Stimulated activated naive CD4-positive, alpha-beta T cell treated with Interleukin-2 at 50 U/mL for 16 hours (primary cell): ENCODE measurements at places on chromosomes 6 and 20.

DNA sequence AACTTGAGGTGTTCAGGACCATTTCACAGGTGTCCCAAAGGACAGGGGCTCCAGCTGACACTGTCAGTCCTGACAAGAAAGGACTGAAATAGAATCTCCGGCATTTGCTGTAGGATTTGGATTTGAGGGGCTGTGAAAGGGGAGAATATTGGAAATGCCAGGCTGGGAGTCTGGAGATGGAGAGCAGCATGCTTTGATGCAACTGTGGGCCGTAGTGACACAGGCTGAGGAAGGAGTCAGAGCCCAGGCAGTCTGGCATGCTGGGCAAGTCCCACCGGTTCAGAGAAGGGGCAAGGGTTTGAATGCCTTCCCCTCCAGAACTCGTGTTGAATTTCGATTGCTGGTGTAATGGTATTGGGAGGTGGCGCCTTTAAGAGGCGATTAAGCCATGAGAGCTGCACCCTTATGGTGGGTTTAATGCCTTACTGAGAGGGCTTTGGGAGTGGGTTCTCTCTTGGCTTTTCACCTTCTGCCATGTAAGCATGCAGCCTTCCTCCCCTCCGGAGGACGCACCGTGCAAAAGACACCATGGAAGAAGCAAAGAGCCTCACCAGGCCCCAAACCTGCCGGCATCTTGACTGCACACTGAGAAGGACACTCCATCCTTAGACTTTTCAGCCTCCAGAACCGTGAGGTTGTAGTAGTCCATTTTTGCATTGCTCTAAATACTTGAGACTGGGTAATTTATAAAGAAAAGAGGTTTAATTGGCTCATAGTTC is 9.4 kb upstream of the PYGB start:
- DNase-seq: no peak

DNA sequence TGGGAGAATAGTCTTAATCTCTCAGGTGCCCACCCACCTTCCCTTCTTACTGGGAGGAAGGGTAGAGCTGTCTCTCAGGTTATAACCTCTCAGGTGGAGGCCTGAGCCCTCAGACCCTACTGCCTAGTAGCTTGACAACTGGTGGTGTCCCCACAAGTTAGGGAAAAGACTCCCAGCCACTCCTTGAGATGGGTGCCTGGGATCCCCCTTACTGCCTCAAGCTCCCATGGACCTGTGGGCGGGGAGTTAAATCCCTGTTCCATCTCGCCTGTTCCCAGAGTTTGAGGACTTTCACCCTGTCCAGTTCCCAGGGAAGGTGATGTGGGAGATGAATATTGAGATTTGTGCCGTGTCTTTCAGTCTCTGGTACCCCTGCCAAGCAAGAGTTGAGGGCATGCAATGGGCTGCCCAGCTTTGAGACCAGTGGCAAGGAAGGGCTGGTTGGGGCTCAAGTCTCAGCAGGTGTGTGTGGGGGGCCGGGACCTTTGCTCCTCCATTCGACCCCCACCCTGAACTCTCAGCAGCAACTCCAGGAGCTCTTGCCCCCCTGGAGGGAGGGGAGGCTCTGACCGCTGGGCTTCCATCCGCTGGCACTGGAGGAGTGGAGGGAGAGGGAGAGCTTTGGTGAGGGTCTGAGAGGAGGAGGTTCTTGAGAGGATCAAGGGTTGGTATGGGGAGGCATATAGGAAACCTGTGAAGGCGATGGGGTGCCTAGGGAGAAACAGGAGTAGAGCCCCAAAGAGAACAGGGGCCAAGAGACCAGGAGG is 1.1 kb upstream of the PBX2 start:
- DNase-seq: no peak

DNA sequence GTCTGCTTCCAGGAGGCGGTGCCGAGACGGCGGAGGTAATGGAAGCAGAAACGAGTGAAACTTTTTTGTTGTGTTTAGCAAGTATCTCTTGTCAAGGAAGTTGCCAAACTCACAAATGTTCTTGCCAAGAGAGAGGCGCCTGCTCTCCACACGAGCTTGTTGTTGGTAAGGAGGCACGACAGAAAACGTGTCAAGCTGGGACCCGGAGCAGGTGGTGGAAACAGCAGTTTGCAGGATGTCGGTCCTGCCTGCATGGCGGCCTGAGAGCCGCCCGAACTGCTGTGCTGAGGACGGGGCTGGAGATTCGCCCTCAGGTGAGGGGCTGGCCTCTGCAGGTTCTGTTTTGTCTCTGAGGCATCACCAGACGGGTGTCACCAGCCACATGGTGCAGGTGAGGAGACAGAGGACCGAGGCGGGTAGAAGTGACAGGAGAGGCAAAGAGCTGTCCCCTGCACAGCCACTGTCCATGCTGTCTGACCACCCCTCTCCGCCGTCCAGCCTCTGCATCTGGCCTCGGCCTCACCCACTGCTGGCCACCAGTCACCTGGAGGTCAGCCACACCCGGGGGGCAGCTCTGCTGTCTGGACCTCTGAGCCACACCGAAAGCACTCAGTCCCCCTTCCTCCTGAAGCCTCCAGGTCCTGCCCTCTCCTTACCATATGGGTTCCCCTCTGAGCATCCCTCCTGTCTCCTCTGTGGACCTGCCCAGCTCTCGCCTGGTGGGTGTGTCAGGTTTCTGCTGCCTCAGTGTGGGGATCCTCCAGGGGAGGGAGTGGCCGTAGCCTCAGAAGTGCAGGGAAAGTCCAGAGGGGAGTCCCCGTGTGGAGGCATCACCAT is 261.5 kb downstream of the TAF4 start:
- no peak for DNase-seq

DNA sequence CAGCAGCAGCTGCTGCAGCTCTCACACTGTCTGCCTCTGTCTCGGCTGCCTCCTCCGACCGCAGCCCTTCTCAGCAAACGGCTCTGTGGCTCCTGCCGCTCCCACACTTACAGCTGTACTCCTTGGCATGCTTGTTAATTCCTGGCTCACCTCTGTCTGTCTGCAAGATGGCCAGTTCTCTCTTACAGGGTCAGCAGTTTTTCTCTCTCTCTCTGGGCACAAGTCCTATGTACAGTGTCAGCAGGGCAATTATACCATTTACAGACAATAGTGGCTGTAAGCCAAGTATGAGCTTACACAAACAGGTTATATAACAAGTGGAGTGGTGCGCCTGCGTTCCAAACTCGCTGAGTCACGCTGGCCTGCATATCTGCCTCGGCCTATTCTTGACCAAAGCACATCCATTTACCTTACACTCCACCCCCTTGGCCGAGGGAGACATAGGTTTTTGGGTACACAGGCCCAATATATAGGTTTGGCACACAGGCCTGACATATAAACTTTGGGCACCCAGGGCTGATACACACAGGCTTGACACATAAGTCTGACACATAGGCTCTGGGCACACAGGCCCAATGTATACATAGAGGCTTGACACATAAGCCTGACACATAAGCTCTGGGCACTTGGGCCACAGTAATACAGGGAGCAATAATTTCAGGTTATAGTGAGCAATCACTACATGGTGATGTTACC is 4.4 kb downstream of the ZKSCAN3 start:
- no peak for DNase-seq

- DNase-seq: no peak
Measured at GRCh38 chr20:8213831-8214587, 81.9 kb downstream of the PLCB1 start.

DNA sequence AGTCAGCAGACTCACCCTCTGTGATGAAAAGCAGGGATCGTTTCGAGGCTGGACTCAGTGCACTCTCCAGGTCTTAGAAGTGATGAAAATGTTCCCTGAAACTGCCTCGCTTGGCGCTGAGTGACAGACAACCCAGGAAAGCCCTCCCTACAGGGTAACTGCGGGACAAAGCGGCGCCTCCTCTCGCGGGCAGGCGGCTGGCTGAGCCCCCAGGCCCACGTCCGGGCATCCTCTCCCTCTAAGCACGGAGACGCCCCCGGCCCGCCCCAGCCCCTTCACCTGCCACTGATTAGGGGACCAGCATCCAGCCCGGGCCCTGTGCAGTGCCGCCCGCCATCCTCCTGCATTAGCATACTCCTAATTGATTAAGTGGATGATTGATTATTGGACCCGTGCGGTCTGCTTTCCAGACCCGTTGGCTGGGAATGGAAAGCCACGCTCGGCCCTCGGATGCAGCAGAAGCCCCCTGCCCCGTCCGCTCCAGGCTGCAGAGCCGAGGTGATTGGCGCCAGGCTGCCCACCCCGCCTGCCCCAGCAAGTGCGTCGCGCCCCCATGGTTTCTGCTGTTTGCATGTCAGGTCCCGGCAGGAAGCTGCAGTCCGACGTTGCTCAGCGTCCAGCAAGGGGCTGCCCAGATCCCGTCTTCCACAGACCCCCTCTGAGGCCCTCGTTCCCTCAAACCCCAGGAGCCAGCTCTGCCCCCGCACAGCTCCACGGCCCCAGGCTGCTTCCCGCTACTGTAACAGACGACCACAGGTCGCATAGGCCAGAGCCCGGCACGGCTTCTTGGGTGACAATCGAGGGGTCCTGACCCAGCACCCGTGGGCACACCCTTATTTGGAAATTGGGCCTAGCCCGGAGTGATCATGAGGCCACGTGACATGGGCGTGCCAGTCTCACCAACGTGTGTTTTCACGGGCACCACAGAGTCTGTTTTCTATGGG is 131.6 kb downstream of the DLL1 start:
- DNase-seq: no peak

- DNase-seq: no peak
Measured at GRCh38 chr6:125190667-125191066, 37.1 kb downstream of the TPD52L1 start.

- DNase-seq: no peak
Measured at GRCh38 chr20:50395251-50395729, 114.9 kb upstream of the PTPN1 start.

DNA sequence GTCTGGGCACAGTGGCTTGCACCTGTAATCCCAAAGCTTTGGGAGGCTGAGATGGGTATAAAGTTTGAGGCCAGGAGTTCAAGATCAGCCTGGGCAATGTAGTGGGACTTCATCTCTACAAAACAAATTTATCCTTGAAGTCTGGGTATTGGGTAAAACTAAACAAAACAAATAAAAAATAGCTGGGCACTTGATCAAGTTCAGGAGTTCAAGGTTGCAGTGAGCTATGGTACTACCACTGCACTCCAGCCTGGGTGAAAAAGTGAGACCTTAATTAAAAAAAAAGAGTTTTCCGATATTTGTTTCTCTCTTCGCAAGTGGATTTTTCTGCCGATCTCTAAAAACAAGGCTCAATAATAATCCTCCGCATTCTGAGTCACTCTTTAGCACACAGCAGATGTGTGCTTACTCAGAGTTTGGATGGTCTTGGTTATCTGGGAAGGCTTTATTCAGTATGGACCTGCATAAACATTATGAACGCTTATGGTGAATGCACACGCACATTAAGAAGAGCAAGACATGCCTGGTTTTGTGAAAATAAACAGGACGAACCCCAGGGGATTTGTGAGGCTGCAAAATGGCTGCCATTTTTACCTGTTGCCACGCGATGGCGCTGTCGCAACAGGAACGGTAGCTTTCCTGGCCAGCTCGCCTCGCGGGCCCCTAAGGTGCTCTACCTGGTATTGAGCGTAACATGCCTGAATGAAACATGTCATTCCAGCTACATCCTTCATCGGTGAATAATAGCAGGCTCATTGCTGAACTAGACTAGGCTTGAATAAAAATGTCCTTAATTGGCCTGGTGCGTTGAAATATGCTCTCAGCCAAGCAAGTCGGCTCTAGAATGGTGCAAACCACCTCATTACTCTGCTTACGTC is 6.0 kb downstream of the OPN5 start:
- DNase-seq: no peak

- DNase-seq: no peak
Measured at GRCh38 chr6:32885698-32886286, 31.8 kb downstream of the PSMB9 start.

GRCh38 chr6:32692019-32692418 is 25.6 kb upstream of the HLA-DQB1 start:
- peak; percentile 28 for DNase-seq

DNA sequence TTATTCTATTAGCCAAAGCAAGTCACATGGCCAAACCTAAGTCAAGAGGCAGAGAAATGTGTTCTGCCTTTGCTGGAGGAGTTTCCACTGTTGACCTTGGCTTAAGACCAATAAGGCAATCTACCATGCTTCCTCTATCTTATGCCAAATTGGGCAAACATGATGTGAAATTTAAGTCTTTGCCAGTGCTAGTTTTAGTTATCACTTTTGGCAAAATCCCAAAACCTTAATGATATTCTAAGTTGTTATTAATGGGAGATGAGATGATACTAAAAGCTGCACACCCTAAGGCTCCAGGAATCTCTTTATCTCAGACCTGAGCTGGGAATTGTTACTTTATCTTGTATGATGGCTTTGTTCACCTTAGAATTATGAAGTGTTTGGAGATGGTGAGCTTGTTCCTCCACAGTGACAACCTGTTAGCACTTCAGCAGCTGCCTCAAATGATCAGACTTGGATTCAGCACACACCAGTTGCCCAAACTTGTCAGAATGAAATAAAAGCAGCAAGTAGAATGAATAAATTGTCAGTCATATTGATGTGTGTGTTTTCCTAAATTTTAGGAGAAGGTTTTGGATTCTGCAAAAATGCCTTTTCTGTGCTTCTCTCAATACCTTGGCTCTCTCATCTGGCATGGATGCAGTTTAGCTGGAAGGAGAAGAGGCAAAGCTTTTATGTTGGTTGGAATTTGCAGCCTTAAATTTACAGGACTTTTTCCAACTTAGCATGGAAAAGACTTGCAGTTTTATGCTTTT is 49.3 kb downstream of the RIN2 start:
- DNase-seq: no peak

GRCh38 chr20:54059691-54060364 is 10.6 kb downstream of the BCAS1 start:
- DNase-seq: no peak

GRCh38 chr6:158869826-158870648 is 50.9 kb upstream of the EZR start:
- DNase-seq: peak; percentile 96

GRCh38 chr6:157283900-157284737 is 39.2 kb downstream of the TMEM242 start:
- DNase-seq: no peak

DNA sequence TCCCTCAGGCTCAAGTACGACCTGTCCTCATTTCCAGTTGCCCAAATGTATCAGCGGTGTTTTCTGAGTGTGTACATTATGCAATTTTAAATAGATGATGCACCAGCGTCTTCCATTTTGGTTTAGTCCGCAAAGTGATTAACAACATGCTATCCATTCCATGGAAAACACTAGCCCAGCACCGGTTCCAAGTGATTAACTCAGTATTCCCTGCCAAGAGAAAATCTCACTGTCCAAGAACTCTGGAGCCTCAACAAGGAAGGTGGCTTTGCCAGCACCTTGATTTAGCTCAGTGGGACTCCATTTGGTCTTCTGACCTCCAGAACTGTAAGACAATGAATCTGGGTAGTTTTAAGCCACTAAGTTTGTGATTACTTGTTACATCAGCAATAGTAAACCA is 107.2 kb downstream of the FOXC1 start:
- no peak for DNase-seq

DNA sequence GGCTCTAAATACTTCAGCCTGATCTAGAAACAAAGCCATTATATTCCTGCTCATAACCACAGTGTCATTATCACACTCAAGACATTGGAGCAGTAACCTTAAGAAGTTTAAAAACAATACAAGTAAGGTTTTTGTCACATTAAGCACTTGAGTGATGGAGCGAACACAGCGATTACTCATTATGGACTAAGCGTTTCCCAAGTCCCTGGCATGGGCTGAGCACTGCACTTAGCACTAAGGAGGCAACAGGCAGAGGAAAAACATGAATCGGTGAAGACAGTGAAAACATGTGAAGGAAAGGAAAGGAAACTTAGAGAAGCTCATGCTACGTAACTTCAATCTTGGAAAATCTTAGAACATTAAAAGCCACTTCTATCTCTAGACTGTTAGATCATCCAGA is 108.7 kb downstream of the SLC24A3 start:
- no peak for DNase-seq
